ENCODE measurements at places on chromosomes 3 and 15.

DNA sequence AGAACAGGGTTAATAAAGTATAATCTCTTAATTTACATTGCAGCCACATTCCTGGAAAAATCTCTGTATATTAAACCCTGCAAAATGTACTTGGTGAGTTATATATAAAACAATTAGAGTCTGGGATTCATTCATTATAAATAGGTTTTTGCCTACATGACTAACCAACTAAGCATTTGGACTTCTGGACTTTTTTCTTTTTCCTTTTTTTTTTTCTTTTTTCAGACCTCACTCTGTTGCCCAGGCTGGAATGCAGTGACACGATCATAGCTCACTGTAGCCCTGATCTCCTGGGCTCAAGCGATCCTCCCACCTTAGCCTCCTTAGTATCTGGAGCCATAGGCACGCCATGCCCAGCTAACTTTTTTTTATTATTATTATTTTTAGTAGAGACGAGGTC is 4.5 kb downstream of the DNAJC13 start:
- no peaks in the 10 kb centered on the region for H3K36me3 ChIP-seq
- no peak for DNase-seq
- no peaks in the 10 kb centered on the region for H3K4me1 ChIP-seq
- no peak overlapping the region for H3K27ac ChIP-seq
- no peak overlapping the region for H3K4me3 ChIP-seq
- no peaks in the 10 kb centered on the region for H3K27me3 ChIP-seq

DNA sequence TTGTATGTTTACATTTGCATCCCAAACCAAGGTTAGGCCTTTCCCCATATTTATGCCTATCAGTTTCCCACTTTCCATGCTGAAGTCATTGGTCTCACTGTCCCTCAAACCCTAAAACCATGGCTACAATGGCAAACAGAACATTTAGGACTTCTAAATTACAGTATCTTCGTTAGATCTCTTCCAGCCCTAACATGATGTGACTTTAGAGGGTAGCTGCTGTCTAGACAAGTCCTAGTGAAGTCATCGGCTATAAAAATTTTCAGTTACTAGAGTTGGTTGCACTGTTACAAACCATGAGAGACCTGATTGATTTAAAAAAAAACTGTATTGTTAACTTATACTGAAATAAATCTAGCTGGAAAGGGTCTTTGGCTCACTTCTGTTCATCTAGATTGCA is 54.6 kb downstream of the TM4SF4 start:
- H3K27me3 ChIP-seq = no peaks in the 10 kb centered on the region
- no peaks in the 10 kb centered on the region for H3K36me3 ChIP-seq
- DNase-seq = no peak
- H3K27ac ChIP-seq = no peak overlapping the region
- H3K4me1 ChIP-seq = peaks cover 10% of the 10 kb centered on the region

DNA sequence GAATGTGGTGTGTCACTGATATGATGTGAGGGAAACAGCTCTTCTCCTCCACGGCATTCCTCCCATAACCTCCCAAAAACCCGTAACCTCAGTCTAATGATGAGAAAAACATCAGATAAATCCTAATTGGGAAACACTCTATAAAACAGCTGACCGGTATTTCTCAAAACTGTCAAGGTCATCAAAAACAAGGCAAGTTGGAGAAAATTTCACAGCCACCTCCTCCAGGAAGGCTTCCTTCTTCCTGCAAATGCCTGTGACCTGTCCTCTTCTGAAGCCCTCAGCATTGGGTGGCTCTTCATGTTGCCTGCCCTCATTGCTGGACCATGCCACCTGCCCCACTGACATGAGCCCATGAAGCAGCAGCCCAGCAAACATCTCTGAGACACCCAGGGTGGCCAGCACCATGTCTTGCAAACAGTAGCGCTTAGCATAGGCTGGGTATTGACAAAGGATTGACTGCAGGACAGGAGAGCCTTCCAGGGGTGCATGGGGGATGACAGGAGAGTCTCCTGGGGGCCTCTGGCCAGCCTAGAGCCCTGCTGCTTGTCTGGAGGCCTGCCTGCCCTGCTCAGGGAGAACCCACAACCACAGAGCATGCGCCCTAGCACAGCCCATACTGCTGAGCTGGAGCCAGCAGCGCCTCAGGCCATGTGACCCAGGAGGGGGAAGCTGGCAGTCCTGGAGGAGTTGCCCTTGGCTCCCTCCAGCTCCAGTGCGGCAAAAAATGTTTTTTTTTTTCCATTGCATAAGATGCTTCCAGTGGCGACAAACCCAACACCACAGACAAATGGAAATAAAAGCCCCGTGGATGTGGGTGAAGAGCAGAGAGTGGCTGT is 49.7 kb downstream of the XXYLT1 start:
- DNase-seq = no peak
- H3K27ac ChIP-seq = no peak overlapping the region
- H3K27me3 ChIP-seq = no peaks in the 10 kb centered on the region
- H3K36me3 ChIP-seq = peaks cover 2% of the 10 kb centered on the region
- H3K4me1 ChIP-seq = no peaks in the 10 kb centered on the region
- no peak overlapping the region for H3K4me3 ChIP-seq

- no peaks in the 10 kb centered on the region for H3K36me3 ChIP-seq
- H3K27me3 ChIP-seq = no peaks in the 10 kb centered on the region
- no peak for DNase-seq
- H3K4me1 ChIP-seq = no peaks in the 10 kb centered on the region
- H3K27ac ChIP-seq = no peak overlapping the region
These were observed 118.5 kb downstream of the MFSD1 start for GRCh38 chr3:158920371-158920770.

GRCh38 chr3:173397161-173398110 is at the start of gene NLGN1:
Gene NLGN1 (plus strand): TSS chr3:173397744.
- peak; percentile 76 for DNase-seq
- no peaks in the 10 kb centered on the region for H3K36me3 ChIP-seq
- peak within 1 kb of the TSS; percentile 92 for H3K27ac ChIP-seq

DNA sequence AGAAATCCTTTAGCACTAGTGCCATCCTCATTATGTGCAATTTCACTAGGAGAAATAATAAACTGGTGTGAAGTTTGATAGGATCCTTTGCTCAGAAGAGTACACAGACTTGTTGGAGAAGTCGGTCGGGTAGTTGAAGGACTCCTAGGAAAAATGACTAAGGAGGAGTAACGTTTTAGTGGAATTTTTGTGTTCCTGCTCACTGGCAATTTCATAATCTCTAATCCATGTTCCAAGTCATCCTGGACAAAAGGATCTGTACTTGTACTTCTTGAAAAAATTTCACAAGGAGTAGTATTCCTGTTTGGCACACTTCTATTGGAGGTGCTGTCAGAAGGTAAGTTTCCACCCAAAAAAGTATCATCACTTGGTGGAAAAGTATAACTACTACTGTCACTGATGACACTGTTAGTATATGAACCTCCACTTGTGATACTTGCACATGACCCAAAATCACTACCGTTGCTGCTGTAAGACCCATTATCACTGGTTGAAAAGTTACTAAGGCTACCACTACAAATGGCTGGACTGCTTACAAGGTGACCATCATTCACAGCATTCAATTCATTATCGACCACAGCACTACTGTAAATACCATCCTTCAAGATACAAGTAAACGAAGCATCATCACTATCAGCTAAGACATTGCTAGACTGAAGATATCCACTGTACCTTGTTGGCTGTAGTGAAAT is 77.4 kb downstream of the NEDD4 start:
- H3K4me1 ChIP-seq = no peaks in the 10 kb centered on the region
- H3K27me3 ChIP-seq = no peaks in the 10 kb centered on the region
- no peaks in the 10 kb centered on the region for H3K36me3 ChIP-seq
- H3K27ac ChIP-seq = no peak overlapping the region
- no peak overlapping the region for H3K4me3 ChIP-seq

DNA sequence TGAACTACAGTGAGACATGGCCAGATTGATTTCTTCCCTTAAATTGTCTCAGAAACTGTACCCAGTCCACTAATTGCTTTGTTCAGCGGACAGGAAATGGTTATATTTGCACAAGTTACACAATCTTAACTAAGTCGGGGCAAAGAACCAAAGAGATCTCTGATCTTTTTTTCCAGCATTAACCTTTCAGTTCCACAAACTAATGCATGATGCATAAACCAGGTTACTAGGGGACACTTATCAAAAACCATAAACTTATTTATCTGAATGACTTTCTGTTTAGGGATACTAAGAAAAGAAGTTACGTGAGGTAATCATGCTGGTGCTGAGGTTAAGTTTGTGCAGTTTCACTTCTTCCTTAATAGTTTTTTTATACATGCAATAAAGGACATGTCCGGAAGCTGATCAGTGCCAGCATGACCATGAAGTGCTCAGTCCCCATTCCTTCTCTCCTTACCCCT is 22.4 kb downstream of the FNDC3B start:
- H3K36me3 ChIP-seq = peaks cover 53% of the 10 kb centered on the region
- H3K27ac ChIP-seq = no peak overlapping the region
- DNase-seq = no peak
- peaks cover 7% of the 10 kb centered on the region for H3K4me1 ChIP-seq
- no peaks in the 10 kb centered on the region for H3K27me3 ChIP-seq

DNA sequence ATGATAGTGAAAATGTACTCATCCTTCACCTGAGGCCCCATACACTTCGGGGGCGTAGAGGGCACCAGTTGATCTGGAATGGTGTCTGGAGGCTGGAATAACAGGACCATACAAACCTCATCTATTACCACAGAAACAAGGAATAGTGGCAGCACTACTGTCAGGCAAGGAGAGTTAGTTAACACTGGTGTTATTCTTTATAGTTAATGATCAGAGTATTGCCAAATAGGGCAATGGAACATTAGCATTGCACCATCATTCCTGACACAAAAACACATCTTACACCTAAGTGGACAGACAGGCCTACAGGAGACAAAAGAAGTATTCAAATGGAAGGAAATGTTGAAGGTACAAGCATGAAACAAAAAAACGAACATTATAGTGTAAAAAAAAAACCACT is 137.0 kb upstream of the UBP1 start:
- H3K4me3 ChIP-seq = no peak overlapping the region
- peaks cover 3% of the 10 kb centered on the region for H3K36me3 ChIP-seq

DNA sequence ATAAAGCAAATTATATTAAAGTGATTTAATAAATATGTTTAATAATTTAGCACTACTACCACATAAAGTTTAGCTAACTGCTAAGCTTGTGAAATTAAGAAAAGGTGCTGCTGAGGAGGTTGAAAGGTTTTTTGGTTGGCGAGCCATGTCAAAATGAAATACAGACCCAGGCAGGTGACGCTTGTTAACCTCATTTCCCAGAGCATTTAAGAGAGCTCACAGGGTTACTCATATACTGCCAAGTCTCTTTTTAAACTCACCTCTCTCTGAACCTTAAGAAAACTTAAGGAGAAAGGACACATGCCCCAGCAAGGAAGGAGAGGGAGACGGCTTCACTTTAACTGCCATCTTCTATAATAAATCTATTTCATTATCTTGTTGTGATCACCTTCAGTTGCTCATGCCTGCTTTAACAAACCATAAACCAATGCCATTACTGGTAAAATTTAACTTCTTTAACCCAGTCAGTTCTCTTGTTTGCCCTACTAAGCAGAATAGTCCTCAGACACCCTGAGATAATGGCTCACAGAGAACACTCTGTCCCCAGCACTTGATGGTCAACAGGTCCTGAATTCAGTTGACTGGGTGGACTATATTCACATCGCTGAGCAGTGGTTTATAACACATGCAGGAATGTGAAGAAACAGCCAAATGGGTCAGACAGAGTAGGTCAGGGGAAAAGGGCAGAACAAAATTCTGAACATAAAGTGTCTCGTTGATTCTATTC is 540.1 kb downstream of the UNC13C start:
- DNase-seq = no peak
- H3K4me3 ChIP-seq = no peak overlapping the region
- H3K27ac ChIP-seq = no peak overlapping the region
- H3K27me3 ChIP-seq = no peaks in the 10 kb centered on the region

GRCh38 chr15:88894819-88895767 is at the start of gene HAPLN3:
Gene HAPLN3 (minus strand): TSS chr15:88895544. CDS start chr15:88887298, 8,246 bp downstream.
- H3K4me1 ChIP-seq = peaks cover 22% of the 10 kb centered on the region
- H3K4me3 ChIP-seq = peak within 1 kb of the TSS; percentile 75
- DNase-seq = no peak

DNA sequence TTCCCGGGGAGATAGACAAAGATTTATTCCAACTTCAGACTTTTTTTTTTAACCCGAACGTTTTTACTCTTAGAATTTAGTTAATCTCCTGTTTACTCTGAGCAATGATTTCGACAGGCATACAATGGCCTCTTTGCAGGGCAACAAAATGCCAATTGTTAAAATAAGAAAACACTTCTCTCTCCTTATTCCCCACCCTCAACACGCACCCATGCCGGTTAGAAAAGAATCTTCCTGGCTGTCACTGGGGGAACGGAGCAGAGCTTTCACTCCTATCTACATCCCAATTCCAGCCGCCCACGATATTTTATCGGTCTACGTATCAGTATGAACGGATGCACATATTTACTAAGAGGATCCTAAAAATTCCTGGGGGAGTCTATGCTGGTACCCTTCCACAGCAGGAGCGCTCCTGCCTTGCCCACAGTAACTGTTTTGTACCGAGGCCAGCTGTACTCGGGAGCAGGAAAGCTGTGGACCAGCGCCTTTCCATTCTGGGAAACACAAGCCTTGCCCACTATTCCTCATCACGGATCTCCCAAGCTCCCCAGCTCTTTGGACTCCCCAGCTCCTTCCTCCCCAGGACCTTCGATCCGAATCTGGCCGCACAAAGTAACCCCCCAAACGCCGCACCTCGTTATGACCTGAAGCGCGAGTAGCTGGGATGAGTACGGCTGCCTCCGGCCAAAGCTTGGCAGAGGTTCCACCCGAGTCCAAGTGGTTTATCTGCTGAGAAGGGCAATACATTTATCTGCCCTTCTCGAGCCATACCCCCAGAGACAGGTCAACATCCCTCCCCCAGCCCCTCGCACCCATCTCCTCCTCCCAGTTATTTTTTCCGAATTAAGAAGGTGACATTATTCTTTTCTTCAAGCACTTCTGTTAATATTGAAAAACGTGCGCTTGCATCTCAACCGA is 2.2 kb upstream of the FOXB1 start:
- peak; percentile 27 for DNase-seq
- H3K4me3 ChIP-seq = peak overlapping the region; percentile 68
- no peak overlapping the region for H3K27ac ChIP-seq
- H3K4me1 ChIP-seq = peaks cover 40% of the 10 kb centered on the region
- peaks cover 73% of the 10 kb centered on the region for H3K27me3 ChIP-seq

GRCh38 chr3:71968544-71968943 is 183.6 kb upstream of the PROK2 start:
- H3K27ac ChIP-seq = no peak overlapping the region
- no peaks in the 10 kb centered on the region for H3K36me3 ChIP-seq
- no peak overlapping the region for H3K4me3 ChIP-seq
- H3K4me1 ChIP-seq = peaks cover 5% of the 10 kb centered on the region
- no peaks in the 10 kb centered on the region for H3K27me3 ChIP-seq

- H3K27me3 ChIP-seq = no peaks in the 10 kb centered on the region
- no peak for DNase-seq
- no peaks in the 10 kb centered on the region for H3K4me1 ChIP-seq
- no peaks in the 10 kb centered on the region for H3K36me3 ChIP-seq
These were observed 128.0 kb upstream of the MRPL3 start for GRCh38 chr3:131630807-131631206.

GRCh38 chr3:139119331-139120025 is 74.8 kb upstream of the PRR23C start:
- DNase-seq = no peak
- no peak overlapping the region for H3K4me3 ChIP-seq
- no peaks in the 10 kb centered on the region for H3K27me3 ChIP-seq

GRCh38 chr3:46252980-46253379 is 10.7 kb downstream of the CCR3 start:
- H3K27ac ChIP-seq = no peak overlapping the region
- no peaks in the 10 kb centered on the region for H3K36me3 ChIP-seq
- no peak for DNase-seq
- H3K27me3 ChIP-seq = no peaks in the 10 kb centered on the region
- H3K4me3 ChIP-seq = no peak overlapping the region

- H3K4me3 ChIP-seq = no peak overlapping the region
- no peak for DNase-seq
- H3K27me3 ChIP-seq = no peaks in the 10 kb centered on the region
- no peak overlapping the region for H3K27ac ChIP-seq
- no peaks in the 10 kb centered on the region for H3K36me3 ChIP-seq
These were observed 72.1 kb downstream of the PLOD2 start for GRCh38 chr3:146088840-146089239.
